ENCODE measurements at places on chromosomes 5 and 9. TPM values are rescaled to one million over a fixed set of nuclear protein-coding genes. Genes with fewer than 3 reads are reported as not detected.

The AGXT2 gene
- not detected for total RNA-seq

The HRCT1 gene
- total RNA-seq, result not detected

The EGFLAM gene
- total RNA-seq, result 14.8 TPM

The PITX1 gene
- 41.5 TPM for total RNA-seq

The ANKRD18A gene
- 9.6 TPM for total RNA-seq

The MORN5 gene
- total RNA-seq, result not detected

Measured in Panc1 (cell line).